ENCODE measurements at places on chromosomes 1 and 21. TPM values are rescaled to one million over a fixed set of nuclear protein-coding genes. Genes with fewer than 3 reads are reported as not detected.

Gene ALG14
- 6.0 TPM for total RNA-seq

Gene AQP10
- total RNA-seq, result not detected

Gene AKR1A1
- total RNA-seq, result 175 TPM

Gene MAP10
- total RNA-seq, result 0.52 TPM

DNA sequence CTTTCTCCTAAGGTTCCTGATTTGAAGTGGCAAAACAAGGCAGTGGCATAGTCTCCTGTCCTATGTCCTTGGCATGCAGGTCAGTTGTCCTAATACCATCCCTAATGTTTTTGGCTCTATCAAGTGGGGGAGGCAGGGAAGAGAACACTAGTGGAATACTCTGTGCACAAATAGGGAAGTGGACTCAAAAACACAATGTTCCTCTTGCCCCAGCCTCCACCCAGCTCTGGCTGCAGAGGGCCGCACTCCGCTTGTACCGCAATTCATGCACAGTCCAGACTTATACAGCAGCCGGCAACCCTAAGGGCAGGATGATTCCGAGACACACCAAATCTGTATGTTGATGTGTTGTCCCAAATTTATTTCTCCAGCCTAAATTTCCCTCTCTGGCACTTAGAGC is 14.5 kb downstream of the PLEKHO1 start:
- no peak for DNase-seq
